ENCODE measurements at places on chromosomes 1 and 21. TPM values are rescaled to one million over a fixed set of nuclear protein-coding genes. Genes with fewer than 3 reads are reported as not detected.

- DNase-seq: no peak
- H3K4me1 ChIP-seq: peaks cover 14% of the 10 kb centered on the region
- no peak overlapping the region for H3K27ac ChIP-seq
- no peaks in the 10 kb centered on the region for H3K36me3 ChIP-seq
These were observed 47.3 kb upstream of the CTBS start for GRCh38 chr1:84621553-84621952.

GRCh38 chr1:165696625-165697100, 1.7 kb downstream of the ALDH9A1 start:
- no peaks in the 10 kb centered on the region for H3K27me3 ChIP-seq
- no peak overlapping the region for H3K4me3 ChIP-seq
- H3K27ac ChIP-seq: no peak overlapping the region
- H3K4me1 ChIP-seq: peaks cover 30% of the 10 kb centered on the region
- no peaks in the 10 kb centered on the region for H3K36me3 ChIP-seq

GRCh38 chr1:85397490-85398032, 67.4 kb downstream of the DDAH1 start:
- no peak overlapping the region for H3K27ac ChIP-seq
- no peak overlapping the region for H3K4me3 ChIP-seq
- H3K27me3 ChIP-seq: no peaks in the 10 kb centered on the region

- H3K36me3 ChIP-seq: no peaks in the 10 kb centered on the region
- H3K27ac ChIP-seq: no peak overlapping the region
- H3K27me3 ChIP-seq: no peaks in the 10 kb centered on the region
- no peak for DNase-seq
- no peaks in the 10 kb centered on the region for H3K4me1 ChIP-seq
These were observed 111.2 kb downstream of the GIPC2 start for GRCh38 chr1:78156805-78157521.

DNA sequence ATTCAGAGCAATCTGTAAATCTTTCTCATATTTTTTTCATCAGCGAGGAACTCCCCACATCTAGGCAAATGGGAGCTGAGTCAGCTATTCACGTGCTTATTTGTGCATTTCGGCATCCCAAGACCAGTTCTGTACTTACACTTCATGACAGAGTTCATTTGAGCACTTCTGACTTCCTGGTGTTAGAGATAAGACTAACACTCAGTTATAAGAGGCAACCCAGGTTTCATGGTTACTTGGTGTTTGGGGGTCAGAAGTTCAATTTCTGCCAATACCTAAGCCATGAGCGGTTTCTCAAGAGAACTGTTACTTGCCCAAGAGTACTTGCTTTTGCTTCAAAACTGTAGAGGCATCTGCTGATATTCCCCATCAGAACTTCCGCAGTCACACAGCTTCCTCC, 24.1 kb upstream of the DESI2 start:
- no peaks in the 10 kb centered on the region for H3K4me1 ChIP-seq
- no peaks in the 10 kb centered on the region for H3K27me3 ChIP-seq
- no peak overlapping the region for H3K27ac ChIP-seq
- no peaks in the 10 kb centered on the region for H3K36me3 ChIP-seq
- no peak overlapping the region for H3K4me3 ChIP-seq

GRCh38 chr1:162721471-162721870, 69.0 kb upstream of the HSD17B7 start:
- no peak overlapping the region for H3K4me3 ChIP-seq
- H3K4me1 ChIP-seq: no peaks in the 10 kb centered on the region
- no peaks in the 10 kb centered on the region for H3K27me3 ChIP-seq

GRCh38 chr1:229940684-229941083, 126.4 kb upstream of the GALNT2 start:
- no peaks in the 10 kb centered on the region for H3K27me3 ChIP-seq
- no peak for DNase-seq
- no peaks in the 10 kb centered on the region for H3K36me3 ChIP-seq
- no peak overlapping the region for H3K27ac ChIP-seq

Gene SIKE1
- 22.1 TPM for total RNA-seq

GRCh38 chr1:45493116-45493697, 2.2 kb upstream of the TESK2 start:
- no peaks in the 10 kb centered on the region for H3K27me3 ChIP-seq
- H3K4me1 ChIP-seq: no peaks in the 10 kb centered on the region
- H3K27ac ChIP-seq: no peak overlapping the region

- no peak for DNase-seq
- H3K36me3 ChIP-seq: no peaks in the 10 kb centered on the region
- no peaks in the 10 kb centered on the region for H3K4me1 ChIP-seq
- H3K27ac ChIP-seq: no peak overlapping the region
These were observed 10.0 kb upstream of the FAM110D start for GRCh38 chr1:26148887-26149286.

- no peaks in the 10 kb centered on the region for H3K27me3 ChIP-seq
- H3K27ac ChIP-seq: no peak overlapping the region
- no peaks in the 10 kb centered on the region for H3K4me1 ChIP-seq
- no peaks in the 10 kb centered on the region for H3K36me3 ChIP-seq
- H3K4me3 ChIP-seq: no peak overlapping the region
These were observed 37.7 kb upstream of the TMEM125 start for GRCh38 chr1:43232074-43232473.

DNA sequence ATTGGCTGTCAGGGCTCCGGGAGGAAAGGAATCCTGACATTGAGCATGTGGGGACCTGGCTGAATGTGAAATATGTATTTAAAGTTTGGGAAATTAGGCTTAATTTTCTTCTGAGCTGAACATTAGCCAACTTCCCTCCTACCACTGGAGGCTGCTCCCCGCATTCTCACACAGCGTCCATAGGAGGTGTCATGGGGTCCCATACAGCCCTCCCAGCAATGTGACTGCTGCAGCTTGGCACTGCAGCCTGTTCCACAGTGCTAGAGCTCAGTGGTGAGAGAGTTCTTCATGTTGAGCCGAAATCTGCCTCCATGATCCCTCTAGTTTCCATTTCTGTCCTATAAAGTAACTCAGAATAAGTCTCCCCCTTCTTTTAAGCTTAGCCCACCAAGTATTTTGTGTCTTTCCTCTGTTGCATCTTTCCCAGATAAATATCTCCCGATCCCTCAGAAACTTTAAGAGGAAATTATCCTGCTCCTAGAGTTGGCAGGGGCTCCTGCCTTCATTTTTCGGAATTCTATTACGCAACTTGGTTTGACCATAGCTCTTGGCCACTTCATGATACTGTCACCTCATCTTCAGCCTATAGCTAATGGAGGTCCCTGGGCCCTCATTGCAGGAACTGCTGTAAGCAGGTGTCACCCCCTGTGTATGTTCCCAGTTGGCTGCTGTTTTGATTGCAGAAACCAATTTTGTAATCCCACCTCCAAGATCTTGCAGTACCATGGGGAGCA, 2.0 kb downstream of the FCRL6 start:
- H3K4me1 ChIP-seq: no peaks in the 10 kb centered on the region
- no peaks in the 10 kb centered on the region for H3K27me3 ChIP-seq
- H3K27ac ChIP-seq: peak overlapping the region; percentile 10
- no peak for DNase-seq

Gene PODN
- total RNA-seq: 18.9 TPM

Gene FCER1G
- total RNA-seq: 17.4 TPM

GRCh38 chr1:62539028-62539447, 58.3 kb upstream of the ANGPTL3 start:
- no peak overlapping the region for H3K27ac ChIP-seq
- DNase-seq: no peak
- H3K4me1 ChIP-seq: no peaks in the 10 kb centered on the region
- H3K36me3 ChIP-seq: peaks cover 82% of the 10 kb centered on the region
- H3K27me3 ChIP-seq: no peaks in the 10 kb centered on the region

DNA sequence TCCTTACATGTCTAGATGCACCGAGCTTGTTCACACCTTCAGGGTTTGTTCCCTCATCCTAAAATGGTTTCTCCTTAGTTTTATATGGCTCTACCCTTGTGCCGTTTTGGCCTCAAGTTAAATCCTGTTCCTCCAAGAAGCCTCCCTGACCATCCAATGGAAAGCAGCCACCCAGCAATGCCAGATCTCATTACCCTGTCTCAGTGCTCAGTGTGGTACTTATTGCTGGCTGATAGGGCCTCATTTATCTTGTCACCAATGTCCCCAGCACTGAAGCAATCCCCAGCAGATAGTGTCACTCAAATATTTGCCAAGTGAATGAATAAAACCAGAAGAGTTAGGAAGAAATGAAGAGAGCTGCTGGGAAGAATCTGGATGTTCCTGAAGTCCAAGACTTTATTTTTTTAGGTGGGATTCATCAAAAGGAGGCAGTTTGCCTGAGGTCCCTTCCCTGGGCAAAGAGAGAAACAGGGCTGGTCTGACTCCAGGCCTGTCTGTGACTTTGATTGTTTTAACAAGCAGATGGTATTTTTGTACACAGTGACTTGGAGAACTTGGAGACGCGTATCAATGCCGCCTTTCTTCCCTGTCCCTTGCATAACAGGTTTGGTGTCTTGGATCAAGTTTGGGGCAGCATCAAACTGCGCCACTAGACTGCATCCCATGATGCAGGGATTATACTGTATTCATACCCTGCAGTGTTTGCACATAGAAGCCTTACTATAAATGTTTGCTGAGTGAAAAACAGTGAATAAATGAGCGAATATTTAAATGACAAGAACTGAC, 221.2 kb downstream of the DISC1 start:
- DNase-seq: no peak
- no peaks in the 10 kb centered on the region for H3K27me3 ChIP-seq
- peaks cover 11% of the 10 kb centered on the region for H3K4me1 ChIP-seq
- no peaks in the 10 kb centered on the region for H3K36me3 ChIP-seq
- H3K27ac ChIP-seq: peak overlapping the region; percentile 81

Gene LCE2C
- total RNA-seq: not detected

Gene GPR37L1
- not detected for total RNA-seq

GRCh38 chr1:47513393-47513792, 75.5 kb downstream of the FOXD2 start:
- H3K36me3 ChIP-seq: no peaks in the 10 kb centered on the region
- no peak overlapping the region for H3K4me3 ChIP-seq
- peaks cover 4% of the 10 kb centered on the region for H3K4me1 ChIP-seq
- DNase-seq: no peak
- H3K27ac ChIP-seq: no peak overlapping the region

Gene SLC9A1
- total RNA-seq: 11.4 TPM

- H3K27me3 ChIP-seq: no peaks in the 10 kb centered on the region
- H3K27ac ChIP-seq: no peak overlapping the region
- H3K36me3 ChIP-seq: no peaks in the 10 kb centered on the region
- DNase-seq: no peak
- no peak overlapping the region for H3K4me3 ChIP-seq
These were observed 3.0 kb upstream of the DDOST start for GRCh38 chr1:20663969-20664715.

GRCh38 chr21:26148071-26148839, 22.3 kb downstream of the APP start:
- H3K4me1 ChIP-seq: peaks cover 17% of the 10 kb centered on the region
- no peaks in the 10 kb centered on the region for H3K36me3 ChIP-seq
- H3K27me3 ChIP-seq: no peaks in the 10 kb centered on the region
- H3K4me3 ChIP-seq: no peak overlapping the region
- H3K27ac ChIP-seq: peak overlapping the region; percentile 10
- no peak for DNase-seq

DNA sequence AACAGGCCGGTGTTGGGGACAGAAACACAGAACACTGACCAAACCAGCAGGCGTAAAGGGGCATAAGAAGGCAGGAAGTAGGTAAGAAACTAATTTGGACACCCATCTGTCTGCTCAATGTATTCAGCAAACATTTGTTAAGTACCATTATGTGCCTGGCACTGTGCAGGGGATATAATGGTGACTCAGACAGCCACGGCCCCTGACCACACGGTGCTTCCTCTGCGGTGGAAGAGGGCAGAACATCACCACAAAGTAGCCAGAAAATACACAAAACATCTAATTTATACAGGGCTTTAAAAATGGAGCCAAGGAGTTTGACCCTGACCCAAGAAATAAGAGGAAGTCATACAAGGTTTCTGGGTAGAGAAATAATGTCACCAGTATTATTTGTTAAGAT, 12.9 kb downstream of the DNAJC11 start:
- H3K27me3 ChIP-seq: no peaks in the 10 kb centered on the region
- no peak overlapping the region for H3K27ac ChIP-seq
- no peak overlapping the region for H3K4me3 ChIP-seq

Gene NUF2
- total RNA-seq: 1.5 TPM

DNA sequence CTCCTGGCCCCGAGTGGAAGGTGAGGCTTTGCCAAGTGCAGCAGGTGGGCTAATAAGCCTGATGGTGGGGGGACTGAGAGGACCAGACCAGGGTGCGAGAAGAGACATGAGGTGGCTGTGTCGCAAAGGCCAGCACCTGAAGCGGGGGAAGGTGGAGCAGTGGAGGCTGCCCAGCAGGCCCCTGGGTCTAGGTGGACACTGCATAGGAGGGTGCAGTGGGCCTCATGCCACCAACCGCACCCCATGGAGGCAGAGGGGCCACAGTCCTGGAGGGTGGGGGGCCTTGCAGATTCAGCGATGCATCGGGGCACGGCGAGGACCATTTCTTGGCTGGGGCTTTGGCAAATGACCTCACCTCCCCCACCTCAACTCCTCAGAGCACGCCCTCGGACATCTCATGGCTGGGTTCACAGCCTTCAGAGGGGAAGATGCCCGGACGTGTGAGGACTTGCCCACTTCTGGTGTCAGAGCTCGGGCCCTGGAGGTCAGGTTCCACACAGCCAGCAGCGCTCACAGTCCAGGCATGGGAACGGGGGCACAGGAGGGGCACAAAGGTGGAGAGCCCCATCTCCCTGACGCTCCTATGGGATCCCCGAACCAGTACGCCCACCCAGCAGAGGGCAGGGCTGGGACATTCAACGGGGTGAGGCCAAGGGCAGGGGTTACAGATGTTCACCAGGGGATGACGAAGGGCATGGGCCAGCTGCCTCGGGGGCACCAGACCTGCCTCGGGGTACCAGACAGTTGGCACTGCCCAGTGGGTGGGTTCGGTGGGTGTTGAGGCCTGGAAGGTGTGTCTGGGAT, 35.4 kb downstream of the UBE2G2 start:
- H3K36me3 ChIP-seq: peaks cover 20% of the 10 kb centered on the region
- no peak overlapping the region for H3K4me3 ChIP-seq
- no peak for DNase-seq
